Stimulated activated CD4-positive, alpha-beta T cell treated with anti-CD3 and anti-CD28 coated beads, Interleukin-4, amount 100 ng/mL, for 4 hours (primary cell): ENCODE measurements at places on chromosomes 13 and 19.

GRCh38 chr13:99265162-99265800, 7.1 kb upstream of the GPR18 start:
- DNase-seq = no peak

GRCh38 chr13:113545931-113546516, 38.5 kb upstream of the TFDP1 start:
- DNase-seq = no peak

- DNase-seq = no peak
These were observed 235.4 kb downstream of the PCDH20 start for GRCh38 chr13:61180234-61180633.

DNA sequence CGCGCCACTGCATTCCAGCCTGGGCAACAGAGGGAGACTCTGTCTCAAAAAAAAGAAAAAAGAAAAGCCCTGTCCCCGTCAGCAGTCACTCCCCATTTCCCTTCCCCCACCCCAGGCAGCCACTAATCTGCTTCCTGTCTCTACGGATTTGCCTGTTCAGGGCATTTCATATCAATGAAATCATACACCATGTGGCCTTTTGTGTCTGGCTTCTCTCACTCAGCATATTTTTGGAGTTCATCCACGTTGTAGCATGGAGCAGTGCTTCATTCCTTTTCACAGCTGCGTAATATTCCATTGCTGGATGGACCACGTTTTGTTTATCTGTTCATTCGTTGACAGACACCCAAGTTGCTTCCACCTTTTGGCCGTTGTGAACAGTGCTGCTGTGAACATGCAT, 36.1 kb upstream of the KLF2 start:
- no peak for DNase-seq

GRCh38 chr19:2084993-2085720, 11.0 kb downstream of the MOB3A start:
- peak; percentile 80 for DNase-seq

DNA sequence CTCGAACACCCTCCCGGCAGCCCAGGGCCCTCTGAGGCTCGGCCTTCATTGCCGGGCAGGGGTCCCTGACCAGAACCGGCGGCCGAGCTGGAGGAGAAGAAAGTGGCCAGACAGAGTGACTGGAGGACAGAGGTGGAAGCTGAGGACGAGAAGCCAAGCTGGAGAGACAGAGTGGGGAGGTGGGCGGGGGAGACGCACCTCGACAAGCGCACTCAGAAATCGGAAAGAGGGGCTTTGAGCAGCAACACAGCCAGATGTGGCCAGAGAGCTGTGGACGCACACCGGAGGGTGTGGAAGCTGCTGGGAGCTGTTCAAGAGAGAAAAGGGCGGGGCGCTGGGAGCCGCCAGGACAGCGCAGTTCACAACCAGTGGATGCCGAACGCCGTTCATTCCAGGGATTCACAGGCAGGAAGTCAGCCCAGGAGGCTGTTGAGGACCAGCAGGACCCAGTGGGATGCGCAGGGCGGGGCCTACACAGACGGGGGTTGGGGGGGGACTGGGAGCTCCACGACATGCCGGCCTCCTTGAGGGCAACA, 28.2 kb upstream of the C13orf46 start:
- DNase-seq = no peak

- DNase-seq = no peak
These were observed 1.3 kb downstream of the PTBP1 start for GRCh38 chr19:798415-799075.

DNA sequence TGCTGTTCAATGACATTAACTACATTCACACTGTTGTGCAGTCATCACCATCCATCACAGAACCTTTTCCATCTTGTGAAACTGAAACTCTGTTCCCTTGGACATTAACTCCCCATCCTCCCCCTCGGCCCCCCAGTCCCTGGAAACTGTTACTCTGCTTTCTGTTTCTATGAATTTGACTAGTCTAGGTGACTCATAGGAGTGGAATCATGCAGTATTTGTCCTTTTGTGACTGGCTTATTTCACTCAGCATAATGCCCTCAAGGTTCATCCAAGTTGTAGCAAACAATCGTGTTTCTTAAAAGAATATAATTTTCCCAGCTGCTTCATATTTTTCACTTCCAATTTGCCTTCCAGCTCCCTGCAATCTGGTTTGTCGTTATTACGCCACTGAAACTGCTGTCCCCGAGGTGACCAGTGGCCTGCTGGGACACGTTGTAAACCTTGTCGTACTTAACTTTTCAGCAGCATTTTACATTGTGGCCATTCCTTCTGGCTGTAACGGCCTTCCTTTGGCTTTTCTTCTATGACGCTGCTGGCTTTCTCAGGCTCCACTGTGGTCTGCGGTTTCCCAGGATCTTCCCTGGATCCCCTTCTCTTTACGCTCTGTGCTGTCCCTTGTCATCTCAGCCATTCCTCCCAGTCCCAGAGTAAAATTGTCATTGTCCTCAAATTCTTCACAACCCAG, 74.0 kb downstream of the DHRS12 start:
- DNase-seq = peak; percentile 44

DNA sequence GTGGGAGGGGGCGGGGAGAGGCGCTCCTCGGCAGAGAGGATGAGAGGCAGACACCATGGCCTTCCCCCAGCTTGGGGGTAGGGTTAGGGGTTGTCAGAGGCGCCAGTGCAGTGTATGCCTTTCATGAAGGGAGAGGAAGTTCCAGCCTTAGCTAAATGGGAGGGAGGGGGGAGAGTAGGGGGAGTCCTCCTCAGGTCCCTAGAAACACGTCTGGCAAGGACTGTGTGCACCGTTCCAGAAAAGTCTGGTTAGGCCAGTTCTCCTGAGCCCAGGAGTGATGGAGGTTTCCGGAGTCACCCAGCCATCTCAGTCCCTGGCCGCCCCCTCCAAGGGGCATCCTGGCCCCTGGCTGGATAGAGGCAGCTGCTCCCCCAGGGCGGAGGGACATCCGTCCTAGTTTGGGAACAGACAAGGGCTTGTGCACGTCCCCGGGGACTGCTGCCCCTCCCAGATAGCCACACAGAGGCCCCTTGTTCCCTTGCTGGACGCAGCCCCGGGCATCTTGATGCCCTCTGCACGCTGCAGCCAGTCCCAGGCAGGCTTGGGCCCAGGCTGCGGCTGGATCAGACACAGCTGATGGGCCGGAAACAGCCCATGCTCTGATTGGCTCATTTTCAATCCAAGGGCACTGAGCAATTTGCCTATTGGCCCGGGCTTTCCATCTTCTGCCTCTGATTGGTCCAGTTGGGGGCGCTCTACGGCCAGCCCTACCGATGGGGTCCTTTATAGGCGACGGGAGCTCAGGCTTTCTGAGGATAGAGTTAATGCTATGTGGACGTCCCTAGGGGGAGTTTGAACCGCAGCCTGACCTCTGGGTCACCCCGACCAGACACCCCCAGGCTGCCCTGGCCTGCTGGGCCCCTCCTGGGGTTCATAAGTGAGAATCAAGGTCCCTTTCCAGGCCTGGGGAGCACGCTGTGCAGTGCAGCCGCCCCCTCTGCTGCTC, 3.8 kb downstream of the S1PR2 start:
- no peak for DNase-seq

DNA sequence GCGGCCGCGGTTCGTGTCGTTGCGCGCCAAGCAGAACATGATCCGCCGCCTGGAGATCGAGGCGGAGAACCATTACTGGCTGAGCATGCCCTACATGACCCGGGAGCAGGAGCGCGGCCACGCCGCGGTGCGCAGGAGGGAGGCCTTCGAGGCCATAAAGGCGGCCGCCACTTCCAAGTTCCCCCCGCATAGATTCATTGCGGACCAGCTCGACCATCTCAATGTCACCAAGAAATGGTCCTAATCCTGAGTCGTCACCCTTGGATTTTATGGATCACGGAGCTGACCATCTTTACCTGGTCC, 475 bp downstream of the MRPL57 start:
- no peak for DNase-seq

DNA sequence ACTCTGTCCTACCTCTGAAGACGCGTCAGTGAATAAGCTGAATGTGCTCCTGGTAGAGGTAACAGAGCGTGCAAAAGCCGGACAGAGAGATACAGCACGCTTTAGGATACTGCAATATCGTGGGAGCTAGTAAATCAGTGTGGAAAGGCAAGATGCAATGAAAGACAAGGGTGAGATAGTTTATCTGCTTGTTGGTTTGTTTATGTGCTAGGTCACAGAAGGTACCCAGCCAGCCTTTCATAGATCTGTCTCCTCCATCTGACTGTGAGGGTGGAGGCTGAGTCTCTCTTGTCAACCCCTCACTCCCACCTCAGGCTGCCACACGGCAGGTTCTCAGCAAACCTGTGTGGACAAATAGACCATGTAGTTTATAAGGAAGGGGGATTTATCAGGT, 904 bp upstream of the GIPC1 start:
- no peak for DNase-seq

- no peak for DNase-seq
These were observed 197.1 kb upstream of the TSHZ3 start for GRCh38 chr19:31546205-31546960.

GRCh38 chr19:2101417-2102335, 5.0 kb downstream of the IZUMO4 start:
- no peak for DNase-seq

DNA sequence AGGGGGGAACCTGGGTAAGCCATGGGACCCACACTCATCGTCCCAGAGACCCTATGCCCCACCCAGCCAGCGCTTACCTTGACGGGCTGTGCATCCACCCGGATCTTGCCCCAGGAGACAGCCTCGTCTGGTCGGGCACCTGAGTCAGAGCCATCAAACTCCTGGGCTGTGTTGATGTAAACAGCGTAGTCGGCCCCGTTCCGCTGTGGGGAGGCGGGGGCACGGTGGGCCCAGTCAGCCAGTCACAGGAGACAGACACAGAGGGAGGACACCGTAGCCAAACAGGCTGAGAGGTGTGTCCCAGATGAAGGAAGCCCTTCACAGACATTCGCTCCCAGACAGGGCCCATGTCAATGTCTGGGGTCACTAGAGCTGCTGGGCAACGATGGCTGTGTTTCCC, 5.7 kb downstream of the DHPS start:
- DNase-seq = no peak

DNA sequence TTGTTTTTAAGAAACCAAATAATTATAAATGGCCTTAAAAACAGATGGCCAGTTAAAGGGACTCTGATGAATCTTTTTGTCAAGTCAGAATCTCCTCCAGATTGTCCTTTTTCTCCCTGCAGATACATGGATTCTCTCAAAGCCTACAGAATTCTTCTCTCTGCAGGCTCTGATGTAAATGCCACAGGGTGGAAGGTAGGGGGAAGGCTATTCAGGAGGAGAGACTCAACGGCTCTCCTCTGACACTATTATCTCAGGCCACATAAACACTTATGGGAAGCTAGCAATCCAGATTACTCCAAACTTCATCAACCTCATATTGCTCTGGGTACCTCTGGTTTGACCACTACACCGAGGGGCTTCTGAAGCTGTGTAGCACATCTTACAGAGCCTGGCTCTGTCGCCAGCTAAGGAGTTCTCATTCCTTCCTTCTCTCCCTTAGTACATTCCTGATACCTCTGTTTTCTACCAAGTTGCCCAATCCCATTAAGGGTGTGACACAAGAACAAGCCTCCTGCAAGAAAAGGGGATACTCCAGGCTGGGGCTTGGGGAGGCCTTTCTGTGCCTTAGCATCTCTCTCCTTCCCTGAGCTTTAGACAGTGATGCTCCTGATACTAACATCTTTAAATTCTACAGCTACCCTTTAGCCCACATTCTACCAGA, 14.9 kb downstream of the LCP1 start:
- no peak for DNase-seq

- DNase-seq = no peak
These were observed 2529.3 kb upstream of the PCDH20 start for GRCh38 chr13:63944911-63945310.

DNA sequence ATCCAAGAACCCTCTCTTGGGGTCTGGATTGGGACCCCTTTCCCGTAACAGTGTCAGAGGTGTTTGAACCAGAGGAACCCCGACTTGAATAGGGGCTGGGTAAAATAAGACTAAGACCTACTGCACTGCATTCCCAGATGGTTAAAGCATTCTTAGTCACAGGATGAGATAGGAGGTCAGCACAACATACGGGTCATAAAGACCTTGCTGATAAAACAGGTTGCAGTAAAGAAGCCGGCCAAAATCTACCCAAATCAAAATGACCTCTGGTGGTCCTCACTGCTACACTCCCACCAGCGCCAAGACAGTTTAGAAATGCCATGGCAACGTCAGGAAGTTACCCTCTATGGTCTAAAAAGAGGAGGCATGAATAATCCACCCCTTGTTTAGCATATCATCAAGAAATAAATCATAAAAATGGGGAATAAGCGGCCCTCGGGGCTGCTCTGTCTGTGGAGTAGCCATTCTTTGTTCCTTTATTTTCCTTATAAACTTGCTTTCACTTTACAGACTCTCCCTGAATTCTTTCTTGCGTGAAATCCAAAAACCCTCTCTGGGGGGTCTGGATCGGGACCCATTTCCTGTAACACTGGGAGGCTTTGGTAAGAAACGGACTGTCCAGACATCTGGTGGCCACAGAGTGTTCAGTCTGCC, 4.4 kb upstream of the SIN3B start:
- no peak for DNase-seq

GRCh38 chr13:71350886-71351285, 516.1 kb downstream of the DACH1 start:
- DNase-seq = no peak

- no peak for DNase-seq
These were observed 29.9 kb downstream of the KCTD15 start for GRCh38 chr19:33826521-33826920.
